Astrocyte of the hippocampus (primary cell): ENCODE measurements at places on chromosomes 1 and 21.
A peak's percentile ranks its signal among the peaks of the same experiment; 100 is the strongest.

- no peak for DNase-seq
Measured at GRCh38 chr1:114387010-114387360, 124.0 kb downstream of the TRIM33 start.

GRCh38 chr1:7010534-7011200 lies 225.4 kb downstream of the CAMTA1 start:
- DNase-seq = no peak

GRCh38 chr1:147287133-147287865 lies 44.8 kb downstream of the CHD1L start:
- DNase-seq = peak; percentile 12

DNA sequence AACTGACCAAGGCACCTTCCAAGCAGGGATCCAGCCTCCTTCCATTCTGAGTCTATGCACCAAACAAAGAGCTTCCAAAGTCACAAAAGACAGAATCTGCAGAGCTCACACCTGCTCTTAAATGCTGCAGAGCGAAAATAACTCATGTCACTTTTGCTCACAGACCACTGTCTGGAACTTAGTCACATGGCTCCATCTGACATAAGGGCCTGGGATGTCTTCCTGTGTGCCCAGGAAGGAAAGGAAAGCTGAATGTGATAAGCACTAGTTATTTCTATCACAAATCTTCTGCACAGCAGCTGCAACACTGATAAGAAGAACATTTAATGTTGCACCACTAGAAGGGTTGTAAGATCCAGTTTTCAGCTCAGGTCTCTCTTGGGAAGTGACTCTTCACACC lies 39.5 kb upstream of the SGIP1 start:
- DNase-seq = no peak

GRCh38 chr1:147721716-147722115 lies 38.7 kb downstream of the GJA5 start:
- DNase-seq = no peak

GRCh38 chr1:18100491-18101063 lies 7.0 kb upstream of the IGSF21 start:
- DNase-seq = peak; percentile 76

- no peak for DNase-seq
Measured at GRCh38 chr1:107877745-107878144, 87.2 kb downstream of the VAV3 start.

DNA sequence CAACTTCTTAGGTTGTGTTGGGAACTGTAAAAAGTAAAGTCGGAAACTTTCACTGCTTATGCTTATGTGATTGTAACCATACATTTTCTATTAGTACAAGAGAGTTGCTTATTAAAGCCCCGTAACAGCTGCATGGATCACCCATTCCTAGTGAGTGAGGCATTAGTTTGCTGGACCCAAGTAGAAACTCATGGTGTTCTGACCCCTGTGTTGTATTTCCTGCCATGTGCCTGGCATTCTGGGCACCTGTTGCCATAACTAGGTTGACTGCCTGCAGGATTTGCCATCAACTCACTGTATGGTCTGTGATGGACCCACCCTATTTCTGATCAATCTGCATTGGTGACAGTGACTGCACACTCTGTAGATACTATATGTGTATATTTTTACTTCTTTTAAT lies 173.0 kb downstream of the PGBD5 start:
- no peak for DNase-seq

- no peak for DNase-seq
Measured at GRCh38 chr1:183585038-183585437, 5.2 kb downstream of the NCF2 start.

DNA sequence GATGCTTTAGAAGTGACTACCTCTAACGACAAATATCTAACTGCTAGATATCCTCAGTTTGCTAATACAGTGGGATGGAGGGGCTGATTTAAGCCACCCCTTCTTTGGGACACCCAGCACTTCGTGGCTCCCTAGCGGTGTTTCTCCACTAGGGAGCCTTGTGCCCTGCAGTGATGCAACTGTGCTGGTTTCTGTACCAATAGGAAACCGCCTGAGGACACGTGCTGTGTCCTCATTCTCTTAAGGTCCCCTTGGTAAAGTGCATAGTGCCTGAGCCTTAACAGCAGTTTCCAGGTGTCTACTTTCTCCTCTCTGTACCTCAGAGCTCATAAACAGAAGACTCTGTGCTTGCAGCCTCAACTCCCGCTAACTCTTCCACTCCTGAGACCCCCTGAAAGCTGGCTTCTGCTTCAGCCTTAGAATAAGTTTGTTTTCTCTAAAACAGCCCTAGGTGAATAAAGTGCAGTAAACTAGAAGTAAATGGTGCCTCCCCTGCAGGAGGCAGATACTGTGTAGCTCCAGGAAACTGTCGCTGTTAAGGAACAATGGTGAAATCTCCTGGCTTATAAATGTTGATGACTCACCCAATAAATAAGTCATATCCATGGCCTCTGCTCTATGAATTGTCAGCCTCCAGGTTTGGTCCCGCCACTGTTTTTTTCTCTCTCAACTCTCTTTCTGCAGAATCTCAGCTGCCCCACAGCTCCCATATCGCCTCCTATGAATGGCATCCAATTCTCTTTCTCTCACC lies 130.4 kb downstream of the AK5 start:
- DNase-seq = peak; percentile 22

DNA sequence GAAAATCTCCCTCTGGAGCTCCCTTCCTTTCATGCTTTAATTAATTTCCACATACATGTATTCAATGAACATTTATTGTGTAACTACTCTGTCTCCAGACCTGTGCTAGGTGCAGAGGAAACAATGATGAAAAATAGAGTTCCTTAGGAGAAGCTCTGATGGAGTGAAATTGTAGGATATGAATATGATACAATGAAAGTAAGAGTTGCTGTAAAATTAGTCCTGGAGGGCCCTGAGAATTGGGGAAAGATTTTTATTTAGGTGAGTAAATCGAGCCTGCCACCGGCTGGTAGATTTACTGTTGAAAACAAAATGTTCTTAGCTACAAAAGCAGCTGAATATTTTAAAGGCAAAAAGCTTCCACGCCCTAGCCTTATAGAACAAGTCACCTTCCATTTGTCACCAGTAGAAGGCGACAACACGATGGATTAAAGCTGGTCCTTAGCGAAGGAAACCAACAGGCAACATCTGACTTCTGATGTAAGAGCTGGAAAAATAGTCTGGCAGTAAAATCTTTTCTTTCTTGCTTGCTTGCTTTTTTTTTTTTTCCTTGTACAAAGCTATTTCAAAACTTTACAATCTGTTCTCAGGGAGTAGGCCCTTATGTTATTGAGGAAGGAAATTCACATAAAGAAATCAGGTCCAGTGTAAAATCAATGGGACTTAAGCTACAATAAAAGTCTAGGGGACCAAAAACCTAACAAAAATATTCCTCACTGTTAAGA lies 82.0 kb upstream of the ROR1 start:
- peak; percentile 91 for DNase-seq

GRCh38 chr1:160427625-160428024 lies 27.3 kb downstream of the VANGL2 start:
- DNase-seq = no peak

GRCh38 chr1:172447641-172448040 lies 3.8 kb upstream of the PIGC start:
- no peak for DNase-seq

DNA sequence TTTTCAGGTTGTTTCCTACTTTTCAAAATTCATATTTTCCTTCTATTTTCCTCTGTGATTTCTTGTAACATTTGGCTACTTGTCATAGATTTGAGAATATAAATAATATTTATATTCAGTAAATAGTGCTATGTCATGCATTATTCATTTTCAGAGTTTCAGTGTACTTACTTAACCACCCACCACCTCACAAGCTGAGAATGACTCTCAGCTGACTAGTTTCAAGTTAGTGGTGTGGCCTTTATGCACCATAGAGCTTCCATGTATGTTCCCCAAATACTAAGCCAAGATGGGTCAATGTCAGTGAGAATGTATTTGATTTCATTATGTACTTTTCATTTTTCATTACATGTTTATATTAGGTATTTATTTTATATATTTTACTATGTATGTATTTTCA lies 56.9 kb upstream of the RGS1 start:
- no peak for DNase-seq

- DNase-seq = peak; percentile 73
Measured at GRCh38 chr1:173267453-173267945, 60.4 kb upstream of the TNFSF4 start.

- DNase-seq = no peak
Measured at GRCh38 chr1:11377001-11377583, 101.9 kb upstream of the DISP3 start.

DNA sequence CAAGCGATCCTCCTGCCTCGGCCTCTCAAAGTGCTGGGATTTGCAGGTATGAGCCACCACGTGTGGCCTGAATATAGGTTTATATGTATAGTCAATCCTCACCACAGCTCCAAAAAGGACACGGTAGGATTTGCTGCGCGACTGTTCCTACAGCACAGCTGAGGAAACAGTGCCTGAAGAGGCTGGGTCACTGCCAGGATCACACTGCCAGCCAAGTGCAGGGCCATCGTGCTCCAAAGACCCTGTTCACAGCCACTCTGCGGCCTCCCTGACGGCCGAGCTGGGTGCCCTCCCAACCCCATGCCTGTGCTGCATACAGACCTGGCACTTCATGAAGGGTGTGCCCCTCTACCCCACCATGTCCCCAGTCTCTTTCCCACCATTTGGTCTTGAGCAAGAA lies 71.4 kb downstream of the MRPL37 start:
- DNase-seq = no peak

DNA sequence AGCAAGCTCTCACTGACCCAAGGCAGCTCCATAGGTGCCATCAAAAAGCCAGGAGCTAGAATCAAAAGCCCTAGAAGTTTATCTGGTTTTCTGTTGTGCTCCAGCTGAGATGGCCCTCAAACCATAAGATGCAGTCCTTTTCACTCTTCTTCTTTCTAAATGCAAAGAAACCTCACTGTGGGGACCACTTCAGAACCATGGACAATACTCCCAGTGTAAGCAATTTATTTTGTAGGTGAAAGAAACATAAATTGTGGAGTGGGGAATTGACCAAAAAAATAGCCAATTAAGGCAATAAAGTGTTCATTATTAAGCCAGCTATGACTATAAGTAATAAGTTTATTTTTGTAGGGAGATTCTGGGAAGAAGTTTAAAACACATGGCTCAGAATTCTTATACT lies 1399.9 kb downstream of the PLA2G4A start:
- peak; percentile 1 for DNase-seq

GRCh38 chr1:8966606-8967005 lies 20.9 kb downstream of the CA6 start:
- DNase-seq = no peak

GRCh38 chr1:42841010-42841409 lies 5.4 kb upstream of the ZNF691 start:
- DNase-seq = no peak

DNA sequence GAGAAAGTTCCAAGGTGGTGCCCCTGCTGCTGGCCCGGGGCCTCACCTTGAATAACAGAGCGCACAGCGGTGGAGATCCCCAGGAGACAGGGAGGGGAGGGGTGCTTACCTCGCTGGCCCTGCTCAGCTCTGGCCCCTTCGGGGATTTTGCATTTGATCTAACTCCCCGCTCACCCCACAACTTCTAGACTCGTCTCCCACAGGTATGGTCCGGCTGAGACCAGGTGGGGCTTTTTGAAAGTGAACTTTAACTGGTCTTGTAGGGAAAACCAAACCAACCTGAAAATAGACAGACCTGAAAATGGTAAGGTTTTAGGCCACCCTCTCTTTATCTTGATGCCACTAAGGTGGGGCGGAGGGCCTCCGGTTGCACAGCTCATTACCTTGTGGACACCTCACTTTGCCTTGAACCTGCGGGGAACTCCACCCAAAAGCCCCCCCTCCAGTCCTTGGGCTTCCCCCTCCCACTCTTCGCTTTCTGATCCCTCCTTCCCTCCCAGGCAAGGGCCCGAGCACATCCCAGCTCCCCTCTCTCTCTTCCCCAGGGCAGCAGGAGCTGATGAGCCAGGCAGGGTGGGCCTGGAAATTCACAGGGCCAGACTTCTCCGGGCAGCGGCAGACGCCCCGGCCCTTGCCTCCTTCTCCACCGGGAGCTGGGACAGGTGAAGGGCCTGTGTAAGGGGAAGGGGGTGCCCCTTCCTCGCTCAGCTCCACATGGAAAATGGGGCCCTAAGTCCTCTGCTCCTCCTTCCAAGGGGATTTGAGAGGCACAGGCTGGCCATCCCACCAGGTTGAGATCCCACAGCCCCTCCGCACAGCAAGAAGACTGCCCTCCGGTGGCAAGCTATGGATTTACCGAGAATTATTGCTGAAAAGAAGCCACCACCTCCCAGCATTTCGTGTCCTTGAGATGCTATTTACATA lies 16.1 kb downstream of the TNFRSF8 start:
- peak; percentile 77 for DNase-seq

GRCh38 chr1:88961647-88962275 lies 30.7 kb downstream of the KYAT3 start:
- no peak for DNase-seq

DNA sequence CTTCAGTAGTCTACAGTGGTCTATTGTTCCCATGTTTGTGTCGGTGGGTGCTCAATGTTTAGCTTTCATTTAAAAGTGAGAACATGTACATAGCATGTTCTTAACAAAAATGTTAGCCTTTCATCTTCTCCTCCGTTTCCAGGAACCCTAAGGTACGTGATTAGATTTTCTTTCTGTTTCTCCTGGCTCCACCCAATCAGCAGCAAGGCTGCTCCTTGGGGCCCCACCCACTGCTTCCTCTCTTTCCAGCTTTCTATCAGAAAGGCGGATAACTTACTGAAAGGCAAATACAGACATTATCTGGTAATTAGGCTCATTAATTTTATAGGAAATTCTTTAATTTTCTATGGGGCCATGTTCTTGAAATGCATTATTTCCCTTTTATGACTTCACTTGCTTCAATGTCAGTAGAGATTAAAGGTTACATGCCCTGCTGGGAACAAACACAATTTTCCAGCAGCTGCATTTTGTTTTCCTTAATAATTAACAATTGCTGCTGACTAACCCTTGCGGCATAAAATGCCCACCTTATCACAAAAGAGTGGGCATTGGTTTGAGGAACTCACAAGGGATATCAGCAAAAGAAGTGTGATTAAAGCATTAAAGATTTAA lies 324.9 kb upstream of the SNX7 start:
- DNase-seq = no peak

DNA sequence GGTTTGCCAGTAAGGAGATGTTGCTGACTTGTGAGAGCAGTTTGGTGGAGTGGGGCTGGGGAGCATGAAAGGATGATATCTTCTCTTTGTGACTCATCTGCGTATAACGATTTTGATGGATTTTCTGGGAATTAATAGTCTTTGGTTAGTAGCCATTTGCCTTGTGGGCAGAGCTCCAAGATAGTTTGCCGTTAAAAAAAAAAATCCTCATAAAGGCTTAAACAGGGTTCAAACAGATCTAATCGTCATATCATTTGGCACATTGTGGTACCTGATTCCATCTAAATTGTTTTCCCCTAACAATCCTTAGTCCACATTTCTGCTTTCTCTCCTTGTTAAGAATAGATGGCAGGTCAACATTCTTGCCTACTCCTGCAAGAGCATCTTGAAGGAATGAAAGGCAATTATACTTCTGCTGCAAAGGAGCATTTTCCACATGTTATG lies 168.0 kb downstream of the PPP1R12B start:
- DNase-seq = no peak

DNA sequence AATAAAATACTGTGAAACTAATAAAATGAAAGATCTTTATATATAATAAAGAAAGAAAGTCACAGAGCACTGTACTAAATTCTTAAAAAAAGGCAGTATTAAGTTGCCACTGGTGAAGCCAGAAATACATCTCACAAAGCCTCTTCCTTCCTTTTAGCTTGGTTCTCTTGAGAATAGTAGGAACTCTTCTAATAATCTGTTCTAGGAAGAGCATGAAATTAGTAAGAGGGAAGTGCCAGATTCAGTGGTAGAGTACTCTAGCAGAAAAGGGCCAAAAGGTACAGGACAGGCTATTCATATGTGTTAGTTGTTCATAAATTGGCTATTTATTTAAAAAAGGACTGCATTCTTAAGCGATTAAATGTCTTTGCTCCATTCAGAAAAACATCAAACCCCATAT lies 33.7 kb downstream of the CTTNBP2NL start:
- no peak for DNase-seq
